ENCODE measurements at places on chromosomes 2 and 18.

- DNase-seq, result no peak
Measured at GRCh38 chr18:79684283-79684631, 4.7 kb downstream of the CTDP1 start.

DNA sequence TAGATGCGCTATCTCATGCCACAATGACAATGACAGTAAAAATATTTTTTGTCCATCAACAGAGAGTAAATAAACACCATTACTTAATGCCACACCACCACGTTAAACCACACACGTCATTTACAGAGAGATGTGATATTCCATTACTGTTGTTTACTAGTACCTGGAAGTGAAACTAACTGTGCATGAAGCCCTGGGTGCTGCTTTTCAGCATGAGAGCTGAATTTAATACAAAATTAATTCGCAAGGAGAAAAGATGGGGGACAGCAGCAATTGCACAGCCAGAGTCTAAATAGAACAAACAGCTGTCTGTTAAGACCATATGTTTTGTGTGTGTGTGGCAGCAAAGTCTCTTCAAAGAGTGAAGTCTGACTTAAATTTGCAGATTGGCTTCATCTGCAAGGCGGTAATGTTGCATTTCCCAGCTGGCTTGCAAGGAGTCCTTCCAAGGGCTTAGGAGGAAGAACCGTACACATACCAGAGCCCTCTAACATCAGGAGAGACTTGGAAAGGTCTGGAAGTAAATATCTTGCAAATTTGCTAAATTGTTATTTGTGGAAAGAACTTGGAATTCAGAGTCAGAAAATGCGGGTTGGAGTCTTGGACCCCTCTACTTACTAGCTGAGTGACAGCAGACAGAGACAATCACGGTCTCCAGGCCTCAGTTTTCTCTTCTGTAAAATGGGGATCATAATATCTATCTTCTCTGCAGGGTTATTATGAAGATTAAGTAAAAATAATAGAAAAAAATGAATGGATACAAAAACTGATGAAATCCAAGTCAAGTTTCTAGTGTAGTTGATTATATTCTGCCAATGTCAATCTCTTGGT is 127.6 kb downstream of the ALPK2 start:
- no peak for DNase-seq

DNA sequence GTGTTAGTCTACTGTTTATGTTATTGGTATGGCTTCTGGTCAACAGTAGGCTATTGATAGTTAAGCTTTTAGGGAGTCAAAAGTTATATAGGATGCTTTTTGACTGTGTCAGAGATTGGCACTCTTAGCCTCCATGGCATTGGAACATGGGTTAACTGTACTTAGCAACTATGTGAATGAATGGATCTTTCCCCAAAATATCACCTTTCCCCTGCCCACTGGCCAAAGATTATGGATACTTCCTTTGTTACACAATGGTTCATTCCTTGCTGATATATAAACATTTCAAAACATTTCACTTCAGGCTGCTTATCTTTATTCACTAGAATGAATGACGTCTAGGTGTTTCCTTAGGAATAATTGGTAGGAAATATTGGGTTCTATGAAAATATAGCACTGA is 62.1 kb upstream of the DOCK10 start:
- no peak for DNase-seq

GRCh38 chr2:94986392-94986963 is 39.0 kb upstream of the MAL start:
- DNase-seq, result peak; percentile 22

- no peak for DNase-seq
Measured at GRCh38 chr18:57909620-57910019, 106.5 kb upstream of the ATP8B1 start.

GRCh38 chr2:11698009-11698922 is 28.3 kb upstream of the NTSR2 start:
- no peak for DNase-seq

DNA sequence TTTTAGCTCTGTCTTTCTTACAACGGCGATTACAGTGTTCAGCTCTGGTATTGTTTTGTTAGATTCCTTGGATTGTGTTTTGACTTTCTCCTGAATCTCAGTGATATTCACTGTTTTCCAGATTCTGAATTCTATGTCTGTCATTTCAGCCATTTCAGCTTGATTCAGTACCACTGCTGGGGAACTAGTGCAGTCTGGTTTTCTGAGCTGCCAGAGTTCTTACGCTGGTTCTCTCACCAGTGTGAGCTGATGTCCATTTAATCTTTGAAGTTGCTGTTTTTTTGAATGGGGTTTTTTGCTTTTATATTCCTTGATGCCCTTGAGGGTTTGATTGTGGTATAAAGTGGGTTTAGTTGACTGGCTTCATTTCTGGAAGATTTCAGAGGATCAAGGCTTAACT is 37.4 kb upstream of the THUMPD2 start:
- no peak for DNase-seq

DNA sequence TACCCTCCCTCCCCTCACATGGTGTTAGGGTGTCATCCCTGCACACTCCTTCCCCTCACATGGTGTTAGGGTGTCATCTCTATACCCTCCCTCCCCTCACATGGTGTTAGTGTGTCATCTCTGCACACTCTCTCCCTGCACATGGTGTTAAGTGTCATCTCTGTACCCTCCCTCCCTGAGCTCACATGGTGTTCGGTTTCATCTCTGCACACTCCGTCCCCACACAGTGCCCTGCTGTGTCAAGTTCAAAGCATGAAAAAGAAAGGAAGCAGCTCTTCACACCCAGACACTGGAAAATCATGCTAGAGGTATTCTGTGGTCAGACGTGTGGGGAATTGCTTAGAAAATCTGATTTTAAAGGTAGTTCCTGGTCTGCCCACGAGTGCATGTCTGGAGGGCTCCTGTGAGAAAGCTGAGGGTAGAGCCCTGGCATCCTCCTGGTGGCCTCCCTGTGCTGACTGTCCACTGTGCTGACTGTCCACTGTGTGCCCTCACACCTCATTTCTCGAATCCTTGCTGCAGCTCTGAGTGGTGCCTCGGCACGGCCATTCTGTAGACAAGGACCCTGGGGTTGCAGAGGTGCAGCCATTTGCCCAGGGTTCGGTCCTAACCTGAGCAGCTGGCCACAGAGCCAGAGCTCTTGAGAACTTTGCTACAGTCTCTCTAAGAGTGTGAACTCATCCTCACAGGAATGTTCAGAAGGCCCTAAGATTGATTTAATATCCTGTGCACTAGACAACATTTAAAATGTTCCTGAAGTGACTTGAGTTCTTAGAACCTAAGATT is 69.1 kb upstream of the NFATC1 start:
- DNase-seq, result no peak

- no peak for DNase-seq
Measured at GRCh38 chr2:26558271-26559043, 80.5 kb upstream of the OTOF start.

DNA sequence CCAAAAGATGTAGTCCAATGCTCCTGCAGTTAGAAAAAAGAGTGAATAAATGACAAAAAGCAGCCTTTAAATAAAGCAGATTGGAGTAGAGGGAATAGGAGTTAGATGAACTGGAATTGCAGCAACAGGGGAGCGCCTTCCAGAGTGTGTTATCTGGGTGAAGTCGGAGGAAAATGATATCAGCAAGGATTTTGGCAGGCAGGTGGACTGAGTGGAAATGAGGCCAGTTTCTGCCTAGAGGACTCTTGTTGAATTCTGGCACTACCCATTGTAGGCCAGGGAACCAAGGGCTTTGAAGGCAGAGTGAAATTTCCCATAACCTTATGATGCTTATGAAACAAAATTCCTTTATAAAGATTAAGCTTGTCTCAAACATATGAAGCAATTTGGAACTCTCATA is 59.8 kb downstream of the AKAIN1 start:
- no peak for DNase-seq

DNA sequence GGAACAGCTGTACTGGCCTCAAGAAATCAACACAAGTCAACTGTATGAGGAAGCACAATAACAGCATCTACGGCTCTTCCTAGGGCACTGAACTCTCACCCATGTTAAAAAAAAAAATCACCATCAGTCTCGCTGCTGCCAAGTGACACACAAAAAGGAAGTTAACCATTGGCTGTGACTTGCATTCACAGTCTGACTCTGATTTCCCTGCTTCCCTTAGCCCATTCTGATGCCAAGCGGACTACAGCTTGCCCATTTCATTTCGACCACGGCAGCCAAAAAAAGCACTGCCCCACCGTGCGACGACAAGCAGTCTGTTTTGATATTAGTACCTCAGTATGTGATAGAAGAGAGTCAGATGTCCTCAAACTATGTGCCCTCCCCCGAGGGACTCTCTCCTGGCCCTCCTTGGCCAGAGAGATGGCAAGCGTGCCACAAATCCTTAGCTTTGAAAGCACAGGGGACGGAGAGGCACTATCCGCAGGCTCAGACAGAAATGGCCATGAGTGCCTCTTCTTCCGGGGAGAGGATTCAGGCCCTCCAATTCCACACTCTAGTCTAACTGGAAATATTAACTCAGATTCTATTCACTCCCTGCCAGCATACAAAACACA is 250.0 kb downstream of the TCF4 start:
- DNase-seq, result no peak

DNA sequence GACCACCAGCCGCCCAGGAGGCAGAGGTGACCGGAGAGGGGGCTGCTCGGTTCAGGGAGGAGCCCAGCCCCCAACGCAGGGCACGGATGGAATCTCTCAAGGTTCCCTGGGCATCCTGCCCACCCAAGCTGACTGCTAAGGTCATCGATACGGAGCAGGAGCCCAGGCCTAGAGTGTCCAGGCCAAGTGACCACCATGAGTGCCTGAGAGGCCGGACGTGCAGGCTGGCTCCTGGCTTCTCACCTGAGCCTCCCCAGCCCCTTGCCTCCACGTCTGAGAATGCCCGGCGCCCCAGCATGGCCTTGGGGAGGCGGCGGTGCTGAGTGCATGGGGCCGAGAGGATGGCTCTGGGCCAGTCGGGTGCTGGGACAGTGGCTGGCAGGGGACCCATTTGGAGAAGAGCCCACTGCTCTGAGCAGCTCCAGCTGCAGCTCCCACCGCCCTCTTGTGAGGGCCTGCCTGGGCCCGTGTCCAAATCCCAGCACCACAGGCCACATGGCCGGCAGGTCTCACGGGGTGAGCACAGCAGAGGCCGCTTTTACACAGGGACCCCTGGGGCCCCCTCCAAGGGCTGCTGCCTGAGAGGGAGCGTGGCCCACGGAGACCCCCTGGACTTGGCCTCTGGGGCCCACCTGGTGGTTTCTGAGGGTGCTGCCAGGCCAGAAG is 102.8 kb upstream of the CTDP1 start:
- no peak for DNase-seq

DNA sequence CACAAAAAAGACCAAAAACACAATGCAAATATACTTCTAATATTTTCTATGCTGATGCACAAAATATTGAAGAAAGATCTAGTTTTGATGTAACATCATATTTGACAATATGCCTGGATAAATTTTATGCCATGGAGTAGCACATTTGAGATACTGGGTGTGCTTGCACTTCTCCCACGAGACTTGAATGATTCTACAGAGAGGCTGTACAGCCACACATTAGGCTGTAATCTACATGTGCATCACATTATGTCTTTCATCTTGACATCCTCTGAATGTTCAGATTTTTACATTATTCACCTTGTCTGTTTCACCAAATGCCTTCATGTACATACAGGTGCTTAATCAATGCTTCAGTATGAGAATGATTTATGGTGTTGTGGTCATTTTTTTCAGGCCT is 756.4 kb upstream of the CDH7 start:
- no peak for DNase-seq

DNA sequence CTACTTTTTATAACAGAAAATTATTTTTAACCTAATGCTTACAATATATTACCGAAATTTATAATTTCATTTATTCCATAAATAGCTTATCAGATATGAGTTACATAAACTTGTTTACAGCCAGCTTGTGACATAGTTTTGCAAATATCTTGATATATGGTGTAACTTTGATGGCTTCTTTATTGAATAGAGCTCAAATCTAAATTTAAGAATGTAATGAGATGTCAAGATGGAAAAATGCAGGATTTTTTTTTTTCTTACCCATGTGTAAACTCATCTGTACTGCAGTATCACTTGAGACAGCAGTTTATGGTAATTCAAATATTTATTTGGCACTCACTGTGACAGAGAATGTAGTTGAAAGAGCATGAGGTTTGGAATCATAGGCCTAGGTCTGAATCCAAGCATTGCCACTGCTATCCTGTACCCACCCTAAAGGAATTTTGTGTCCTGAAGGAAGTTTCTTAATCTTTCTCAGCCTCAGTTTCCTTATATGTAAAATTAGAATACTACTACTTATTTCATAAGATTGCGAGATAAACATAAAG is 3.8 kb downstream of the CREB1 start:
- peak; percentile 57 for DNase-seq

DNA sequence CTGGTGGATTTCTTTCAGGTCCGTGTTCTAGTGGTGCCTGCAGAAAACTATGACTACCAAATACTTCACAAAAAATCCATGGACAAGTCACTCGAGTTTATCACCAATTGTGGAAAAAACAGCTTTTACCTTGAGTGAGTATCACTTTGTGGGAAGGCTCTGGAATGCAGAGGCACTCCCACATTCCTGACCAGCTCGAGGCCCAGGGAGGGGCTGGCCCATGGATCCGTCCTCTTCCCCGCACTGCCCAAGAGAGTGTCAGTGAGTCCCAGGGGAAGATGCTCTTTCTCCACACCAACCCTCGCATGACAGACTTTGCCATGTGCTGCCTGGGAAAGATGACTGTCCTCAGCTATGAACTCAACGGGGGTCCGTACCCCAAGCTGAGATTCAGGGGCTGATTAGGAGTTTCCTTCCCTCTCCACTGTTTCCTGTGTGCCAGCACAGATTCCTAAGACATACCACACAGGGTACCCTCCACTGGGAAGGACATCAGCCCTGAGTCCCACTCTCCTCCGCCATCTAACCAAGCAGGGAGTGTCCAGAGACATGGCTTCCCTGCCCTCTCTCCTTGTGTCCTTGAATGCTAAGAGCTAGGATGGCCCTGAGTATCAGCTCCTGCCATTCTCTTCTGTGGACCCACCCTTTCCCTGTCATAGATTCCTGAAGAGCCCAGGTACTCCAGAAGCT is 155.9 kb downstream of the LAMA3 start:
- no peak for DNase-seq

- DNase-seq, result no peak
Measured at GRCh38 chr2:97734061-97735051, 21.0 kb downstream of the ZAP70 start.

DNA sequence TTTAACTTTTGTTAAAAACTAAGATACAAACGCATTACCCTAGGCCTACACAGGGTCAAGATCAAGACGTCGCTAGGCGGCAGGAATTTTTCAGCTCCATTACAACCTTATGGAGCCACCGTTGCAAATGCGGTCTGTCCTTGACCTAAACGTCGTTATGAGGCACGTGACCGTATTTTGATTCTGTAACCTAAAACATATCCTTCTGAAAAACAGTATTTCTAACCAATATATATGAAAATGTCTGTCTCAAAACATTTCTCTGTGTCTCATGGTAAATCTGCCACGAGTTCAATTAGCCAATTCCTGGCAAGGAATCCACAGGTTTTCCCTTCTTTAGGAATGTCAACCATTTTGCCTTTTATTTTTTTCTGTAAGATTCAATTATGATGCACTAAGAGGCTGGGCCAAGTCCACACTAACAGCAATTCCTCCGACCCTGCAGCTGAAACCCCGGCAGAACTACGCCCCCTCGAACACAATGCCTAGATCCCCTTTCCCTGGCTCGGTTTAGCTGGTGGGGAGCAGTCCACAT is 1.7 kb downstream of the RTN4 start:
- no peak for DNase-seq

- DNase-seq, result no peak
Measured at GRCh38 chr2:30267161-30267975, 36.0 kb downstream of the LBH start.

GRCh38 chr2:190627448-190628412 is 21.2 kb upstream of the NAB1 start:
- DNase-seq, result no peak

Measured in LNCaP clone FGC (cell line).